ENCODE measurements at places on chromosomes 6 and 20.

DNA sequence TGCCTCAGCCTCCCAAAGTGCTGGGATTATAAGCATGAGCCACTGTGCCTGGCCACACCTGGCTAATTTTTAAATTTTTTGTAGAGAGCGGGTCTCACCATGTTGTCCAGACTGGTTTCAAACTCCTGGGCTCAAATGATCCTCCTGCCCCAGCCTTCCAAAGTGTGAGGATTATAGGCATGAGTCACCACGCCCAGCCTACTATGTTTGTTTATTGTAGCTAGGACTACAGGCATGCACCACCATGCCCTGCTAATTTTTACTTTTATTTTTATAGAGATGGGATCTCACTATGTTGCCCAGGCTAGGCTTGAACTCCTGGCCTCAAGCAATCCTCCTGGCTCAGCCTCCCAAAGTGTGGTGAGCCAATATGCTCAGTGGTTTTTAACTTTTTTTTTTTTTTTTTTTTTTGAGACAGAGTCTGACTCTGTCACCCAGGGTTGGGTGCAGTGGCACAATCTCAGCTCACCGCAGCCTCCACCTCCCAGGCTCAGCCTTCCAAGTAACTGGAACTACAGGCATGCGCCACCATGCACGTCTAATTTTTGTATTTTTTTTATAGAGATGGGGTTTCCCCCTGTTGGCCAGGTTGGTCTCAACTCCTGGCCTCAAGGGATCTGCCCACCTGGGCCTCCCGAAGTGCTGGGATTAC, 12.0 kb upstream of the DDX43 start:
- no peak for DNase-seq

GRCh38 chr6:21384216-21384615, 209.3 kb upstream of the SOX4 start:
- no peak for DNase-seq

DNA sequence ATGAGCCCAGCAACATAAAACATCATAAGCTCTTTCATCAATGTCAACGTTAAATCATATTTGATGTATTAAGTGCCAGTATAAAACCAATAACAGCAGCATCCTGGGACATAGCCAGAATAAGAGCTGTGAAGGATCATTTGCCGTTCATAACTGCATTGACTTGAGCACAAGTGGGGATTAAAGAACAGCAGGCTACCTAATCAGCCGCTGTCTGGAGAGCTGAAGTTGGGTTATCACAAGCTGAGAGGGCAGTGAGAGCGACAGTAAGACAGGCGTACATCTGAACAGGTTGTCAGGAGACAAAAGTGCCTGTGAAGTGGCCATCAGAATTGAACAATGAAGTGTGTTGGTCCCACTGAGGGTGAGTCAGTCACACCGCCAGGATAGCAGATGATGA, 269.6 kb downstream of the GRIK2 start:
- peak; percentile 82 for DNase-seq

DNA sequence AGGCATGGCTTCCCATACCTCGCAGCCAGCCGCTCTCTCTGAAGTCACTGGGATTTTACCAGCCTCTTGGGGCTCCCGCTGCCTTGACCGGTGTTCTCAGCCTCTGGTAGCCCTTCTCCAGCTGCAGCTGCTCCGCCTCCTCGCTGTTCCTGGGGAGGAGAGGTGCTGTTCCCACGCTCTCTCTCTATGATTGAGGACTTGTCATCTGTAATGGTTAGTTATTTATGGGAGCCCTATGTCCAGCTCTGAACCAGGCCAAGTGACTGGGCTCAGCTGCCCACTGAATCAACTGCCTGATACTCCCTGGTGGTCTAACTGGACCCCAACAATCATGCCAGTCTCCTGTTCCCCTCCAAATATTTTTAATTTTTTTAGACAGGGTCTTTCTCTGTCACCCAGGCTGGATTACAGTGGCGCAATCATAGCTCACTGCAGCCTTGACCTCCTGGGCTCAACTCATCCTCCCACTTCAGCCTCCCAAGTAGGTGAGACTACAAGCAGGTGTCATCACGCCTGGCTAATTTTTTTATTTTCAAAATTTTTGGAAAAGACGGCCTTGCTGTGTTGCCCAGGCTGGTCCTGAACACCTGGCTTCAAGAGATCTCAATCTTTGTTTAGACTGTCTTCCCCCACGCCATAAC, 4.8 kb upstream of the SLC4A11 start:
- DNase-seq: no peak

- no peak for DNase-seq
These were observed 97.2 kb downstream of the TULP4 start for GRCh38 chr6:158409451-158409850.

GRCh38 chr20:41317546-41318270, at the start of gene ZHX3:
Gene ZHX3, minus strand, starts transcription at chr20:41317731. Its CDS starts 112,815 bp downstream, at chr20:41204916.
- peak; percentile 79 for DNase-seq

DNA sequence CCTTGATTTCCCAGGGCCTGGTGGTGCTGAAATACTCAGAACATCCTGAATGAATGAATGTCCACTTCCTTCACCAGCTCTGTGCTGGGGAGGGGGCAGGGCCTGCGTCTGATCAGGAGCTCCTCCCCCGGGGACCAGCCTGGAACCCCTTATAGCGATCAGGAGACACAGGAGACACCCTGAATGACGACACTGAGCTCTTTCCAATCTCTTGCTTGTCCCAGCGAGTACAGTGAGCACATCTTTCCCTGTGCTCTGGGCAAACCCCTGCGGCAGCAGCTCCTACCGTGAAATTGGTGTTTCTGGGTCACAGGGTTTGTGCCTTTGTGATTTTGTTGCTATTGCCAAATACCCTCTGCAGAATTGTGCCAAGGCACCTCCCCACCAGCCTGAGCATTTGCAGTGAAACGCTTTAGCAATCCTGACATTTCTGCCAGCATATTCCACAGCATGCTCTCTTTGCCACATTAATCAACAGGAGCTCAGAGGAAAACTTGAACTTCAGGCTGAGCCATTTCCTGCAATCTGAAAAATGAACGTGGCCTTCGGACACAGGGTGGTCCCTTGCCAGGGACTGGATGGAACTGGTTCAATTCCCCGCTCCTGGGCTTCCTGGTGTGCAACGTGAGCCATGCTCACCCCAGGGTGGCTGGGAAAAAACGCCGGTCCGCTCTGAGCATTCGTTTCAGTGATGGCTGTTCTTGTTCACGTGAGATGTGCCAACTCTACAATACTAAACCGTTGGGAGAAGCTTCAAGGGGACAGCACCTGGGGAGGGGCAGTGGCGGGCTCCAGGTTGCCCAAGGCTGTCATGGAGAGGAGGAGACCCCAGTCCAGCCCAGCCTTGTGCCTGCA, 23.1 kb upstream of the MRGBP start:
- no peak for DNase-seq

DNA sequence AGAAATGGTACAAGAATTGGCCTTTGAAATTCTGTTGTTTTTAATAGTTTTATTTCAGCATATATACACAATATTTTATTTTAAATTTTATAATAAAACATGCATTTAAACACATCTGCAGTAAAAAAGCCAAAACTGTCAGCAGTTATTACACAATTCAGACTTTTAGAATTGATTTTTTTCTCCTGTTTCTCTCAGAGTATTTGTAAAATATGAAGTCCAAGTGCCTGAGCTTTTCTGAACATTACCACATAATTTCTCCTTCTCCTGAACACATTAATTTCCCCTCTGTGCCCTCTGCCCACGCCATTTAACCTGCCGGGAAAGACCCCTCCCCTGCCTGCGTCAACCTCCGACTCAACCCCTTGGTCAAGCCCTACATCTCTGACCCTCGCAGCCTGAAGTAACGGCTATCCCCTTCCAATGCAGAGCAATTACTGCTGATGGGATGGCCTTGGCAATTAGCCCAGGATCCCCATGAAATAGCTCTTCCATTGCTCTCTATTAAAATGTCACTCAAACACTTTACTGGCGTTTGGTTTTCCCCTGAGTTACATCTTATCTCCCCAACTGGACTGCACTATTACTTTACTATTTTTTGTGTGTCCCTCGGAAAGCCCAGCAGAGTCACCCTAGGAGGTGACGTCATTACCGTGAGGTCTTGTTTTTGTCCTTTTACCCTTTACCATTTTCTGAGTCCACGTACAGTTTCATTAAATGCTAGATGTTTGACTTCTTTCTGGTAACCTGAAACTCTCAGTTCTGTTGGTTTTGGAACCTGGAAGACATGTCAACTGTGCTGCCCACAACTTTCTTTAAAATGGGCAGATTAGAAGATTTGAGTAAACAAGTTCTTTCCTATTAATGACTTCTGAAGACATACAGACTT, 146.7 kb upstream of the TAB2 start:
- peak; percentile 6 for DNase-seq

DNA sequence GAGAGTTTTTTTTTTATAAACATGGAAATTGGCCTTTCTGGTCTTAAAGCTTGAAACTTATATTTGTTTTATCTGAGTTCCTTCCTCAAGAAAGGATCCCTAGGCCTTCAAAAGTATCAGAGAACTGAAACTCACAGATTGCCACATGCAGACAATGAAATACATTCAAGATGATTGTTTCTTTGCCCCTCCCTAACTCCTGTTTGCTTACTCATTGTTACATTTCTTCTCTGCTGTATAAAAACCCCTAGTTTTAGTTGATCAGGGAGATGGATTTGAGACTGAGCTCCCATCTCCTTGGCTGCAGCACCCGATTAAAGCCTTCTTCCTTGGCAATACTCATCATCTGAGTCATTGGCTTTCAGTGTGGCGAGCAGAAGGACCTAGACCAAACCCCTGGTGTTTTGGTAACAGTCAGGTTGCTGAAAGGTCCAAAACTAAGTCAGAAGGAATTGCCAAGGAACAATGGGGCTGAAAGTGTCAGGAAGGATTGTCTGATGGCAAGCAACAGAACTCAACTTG, 132.3 kb upstream of the SULF2 start:
- DNase-seq: no peak

- no peak for DNase-seq
These were observed 63.4 kb upstream of the MRPS10 start for GRCh38 chr6:42280966-42281533.

GRCh38 chr6:50380406-50381098, 330.8 kb upstream of the DEFB112 start:
- DNase-seq: no peak
